Retina (tissue), 1 donor: ENCODE measurements at places on chromosomes 4 and X.

DNA sequence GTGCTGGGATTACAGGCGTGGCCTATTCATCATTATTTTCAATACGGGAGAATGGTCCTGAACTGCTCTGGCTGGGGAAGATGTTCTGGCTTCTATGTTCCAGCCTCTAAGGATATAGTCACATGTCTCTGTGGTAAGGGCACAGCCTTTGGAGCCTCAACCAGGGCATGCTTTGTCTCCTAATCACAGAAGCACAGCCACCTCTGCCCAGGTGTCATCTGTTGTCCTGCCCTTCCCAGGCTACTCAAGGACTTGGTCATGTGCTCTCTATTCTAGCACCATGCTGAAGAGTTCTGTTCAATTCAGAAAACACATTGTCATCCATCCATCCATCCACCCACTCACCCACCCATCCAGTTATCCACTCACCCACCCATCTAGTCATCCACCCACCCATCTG, 29.5 kb downstream of the ASMTL start:
- DNase-seq: no peak

DNA sequence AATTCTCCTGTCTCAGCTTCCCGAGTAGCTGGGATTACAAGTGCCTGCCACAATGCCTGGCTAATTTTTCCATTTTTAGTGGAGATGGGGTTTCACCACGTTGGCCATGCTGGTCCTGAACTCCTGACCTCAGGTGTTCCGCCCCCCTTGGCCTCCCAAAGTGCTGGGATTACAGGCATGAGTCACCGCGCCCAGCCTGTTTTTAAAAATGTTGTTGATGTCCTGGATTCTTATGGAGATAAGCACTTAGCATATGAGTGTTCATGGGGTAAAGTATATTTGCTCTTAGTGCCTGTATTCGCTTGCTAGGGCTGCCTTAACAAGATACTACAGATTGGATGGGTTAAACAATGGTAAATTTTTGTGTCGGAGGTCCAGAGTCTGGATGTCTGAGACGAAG, 91.7 kb downstream of the CEP44 start:
- no peak for DNase-seq

GRCh38 chrX:108177351-108178142, 86.0 kb downstream of the ATG4A start:
- DNase-seq: peak; percentile 2

DNA sequence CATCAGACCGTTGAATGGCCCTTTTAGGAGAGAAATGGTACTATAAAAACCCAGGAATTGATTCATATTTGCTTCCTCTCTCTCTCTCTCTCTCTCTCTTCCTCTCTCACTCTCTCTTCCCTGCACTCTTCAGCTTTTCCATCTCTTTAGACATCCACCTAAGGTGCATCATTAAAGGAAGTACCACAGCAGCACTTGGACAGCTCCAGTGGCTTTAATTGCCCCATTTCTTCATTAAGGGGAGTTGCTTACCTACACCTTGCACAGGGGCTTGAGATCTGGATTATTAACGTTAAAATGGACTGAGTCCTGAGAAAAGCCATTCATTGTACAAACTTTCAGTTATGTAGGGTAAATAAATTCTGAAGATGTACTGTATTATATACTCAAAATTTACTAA, 323.6 kb downstream of the AFF2 start:
- DNase-seq: no peak

GRCh38 chr4:48575964-48576363, 85.9 kb downstream of the ZAR1 start:
- DNase-seq: no peak

- DNase-seq: no peak
These were observed 132.9 kb downstream of the MSL3 start for GRCh38 chrX:11890836-11891514.

- no peak for DNase-seq
These were observed 92.0 kb downstream of the SNCA start for GRCh38 chr4:89744914-89745313.

- no peak for DNase-seq
These were observed 654 bp upstream of the STS start for GRCh38 chrX:7146703-7147412.

DNA sequence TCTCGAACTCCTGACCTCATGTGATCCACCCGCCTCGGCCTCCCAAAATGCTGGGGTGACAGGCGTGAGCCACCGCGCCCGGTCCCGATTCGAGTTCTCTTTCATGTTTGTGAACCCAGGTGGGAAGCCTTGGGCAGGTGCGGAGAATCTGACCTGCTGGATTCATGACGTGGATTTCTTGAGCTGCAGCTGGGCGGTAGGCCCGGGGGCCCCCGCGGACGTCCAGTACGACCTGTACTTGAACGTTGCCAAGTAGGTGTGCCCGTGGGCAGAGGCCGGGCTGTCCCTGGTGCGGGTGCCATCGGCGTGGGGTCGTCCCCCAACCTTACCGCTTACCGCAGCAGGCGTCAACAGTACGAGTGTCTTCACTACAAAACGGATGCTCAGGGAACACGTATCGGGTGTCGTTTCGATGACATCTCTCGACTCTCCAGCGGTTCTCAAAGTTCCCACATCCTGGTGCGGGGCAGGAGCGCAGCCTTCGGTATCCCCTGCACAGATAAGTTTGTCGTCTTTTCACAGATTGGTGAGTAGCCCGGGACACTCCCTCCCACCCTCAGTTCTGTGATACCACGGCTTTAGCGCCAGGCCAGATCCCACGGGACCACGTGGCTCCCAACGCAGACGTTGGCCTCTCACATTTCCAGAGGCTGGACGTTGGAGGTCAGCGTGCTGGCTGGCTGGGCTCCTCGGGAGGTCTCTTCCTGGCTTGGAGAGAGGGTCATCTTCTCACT, 15.6 kb downstream of the IL3RA start:
- no peak for DNase-seq

DNA sequence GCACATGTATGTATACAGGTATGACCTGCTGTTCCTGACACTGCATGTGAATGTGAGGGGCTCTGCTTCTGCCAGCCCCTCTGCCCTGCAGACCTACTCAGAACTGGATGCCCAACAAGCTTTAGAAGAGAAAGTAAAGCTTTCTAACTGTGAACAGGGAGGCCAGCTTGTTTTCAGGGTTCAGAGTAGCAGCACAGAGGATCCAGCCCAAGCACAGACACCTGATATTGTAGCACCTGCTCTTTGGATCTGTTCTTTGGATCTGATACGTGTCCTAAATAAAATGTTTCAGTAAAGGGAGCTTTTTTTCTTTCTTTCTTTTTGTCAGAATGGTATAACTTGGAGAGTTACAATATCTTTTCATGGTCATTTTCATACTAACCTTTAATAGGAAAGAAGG, 19.2 kb downstream of the DCUN1D4 start:
- no peak for DNase-seq

DNA sequence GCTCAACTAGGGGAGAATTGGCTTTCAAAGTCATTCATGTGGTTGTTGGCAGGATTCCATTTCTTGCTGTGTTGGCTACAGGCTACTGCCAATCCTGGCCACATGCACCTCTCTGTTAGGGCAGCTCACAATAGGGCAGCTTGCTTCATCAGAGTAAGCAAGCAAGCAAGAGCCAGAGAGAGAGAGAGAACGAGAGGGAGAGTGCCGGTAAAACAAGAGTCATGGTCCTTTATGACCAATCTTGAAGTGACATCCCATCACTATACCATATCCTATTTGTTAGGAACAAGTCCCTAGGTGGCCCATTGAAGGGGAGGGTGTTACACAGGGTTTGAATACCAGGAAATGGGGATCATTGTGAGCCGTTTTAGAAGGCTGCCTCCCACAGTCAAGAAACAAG, 33.0 kb upstream of the TLR2 start:
- DNase-seq: no peak

DNA sequence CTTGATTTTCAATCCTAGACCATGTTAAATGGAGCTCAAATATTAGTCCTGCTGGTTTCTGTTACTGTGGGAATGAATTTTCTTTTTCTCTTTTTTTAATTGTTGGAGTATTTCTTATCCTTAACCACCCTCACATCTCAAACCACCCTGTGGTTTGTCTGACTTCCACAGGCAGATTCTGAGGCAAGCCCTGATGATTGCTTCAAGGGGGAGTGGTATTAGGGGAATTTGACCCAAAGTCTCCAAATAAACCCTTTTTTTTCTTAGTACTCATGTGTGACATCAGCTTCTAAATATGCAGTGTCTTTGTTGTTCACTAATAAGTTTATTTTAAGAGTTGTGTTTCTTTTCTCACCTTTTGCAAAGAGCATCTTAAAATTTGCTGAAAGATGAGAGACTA, 810.3 kb downstream of the IL1RAPL1 start:
- DNase-seq: no peak

- DNase-seq: no peak
These were observed 530.8 kb downstream of the GRXCR1 start for GRCh38 chr4:43423276-43423675.

DNA sequence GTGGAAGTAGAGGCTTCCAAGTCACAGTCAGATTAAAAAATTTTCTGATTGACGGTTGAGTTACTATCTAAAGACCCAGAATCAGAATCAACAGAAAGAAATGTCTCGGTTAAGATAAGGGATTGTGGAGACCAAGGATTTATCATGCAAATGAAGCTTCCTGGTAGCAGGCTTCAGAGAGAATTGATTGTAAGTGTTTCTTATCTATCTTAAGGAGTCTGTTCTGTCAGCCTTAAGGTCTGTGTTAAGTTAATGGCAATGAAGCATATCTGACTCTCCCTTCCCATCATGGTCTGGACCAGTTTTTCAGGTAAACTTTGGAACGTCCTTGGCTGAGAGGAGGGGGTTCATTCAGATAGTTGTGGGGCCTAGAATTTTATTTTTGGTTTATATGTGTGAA, 780.2 kb downstream of the FAM133A start:
- DNase-seq: no peak

DNA sequence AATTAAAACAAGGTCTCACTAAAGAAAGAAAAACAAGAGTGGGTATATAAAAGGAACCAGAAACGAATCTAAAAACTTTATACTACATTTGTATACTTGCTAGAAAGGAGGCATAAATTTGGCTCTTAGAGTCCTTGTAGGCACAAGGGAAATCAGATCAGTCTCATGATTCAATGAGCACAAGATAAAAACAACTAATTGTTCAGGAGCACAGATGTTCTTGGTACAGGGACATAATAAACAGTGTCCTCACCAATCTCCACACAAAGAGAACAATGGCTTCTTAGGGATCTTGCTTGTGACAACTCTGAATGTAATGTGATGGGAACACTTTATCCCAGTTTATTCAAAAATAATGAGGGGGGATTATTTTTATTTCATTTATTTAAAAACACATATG, 28.3 kb downstream of the TMEM144 start:
- DNase-seq: no peak

DNA sequence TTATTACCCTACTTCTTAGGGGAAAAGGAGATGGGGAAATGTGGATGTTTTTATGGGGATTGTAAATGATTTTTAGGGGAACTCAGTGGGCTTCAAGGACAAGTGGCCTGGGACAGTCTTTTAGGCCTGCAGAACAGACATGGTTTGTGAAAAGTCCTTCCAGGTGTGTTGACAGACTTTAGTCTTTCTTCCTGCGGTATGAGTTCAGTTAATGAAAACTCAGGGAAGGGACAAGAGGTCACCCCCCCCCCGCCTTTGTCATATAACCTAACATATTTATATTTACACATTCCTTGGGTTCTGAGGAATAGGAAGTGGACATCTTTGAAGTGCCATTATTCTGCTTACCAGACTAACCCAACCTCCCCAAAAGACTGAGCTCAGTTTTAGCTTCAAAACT, 31.8 kb downstream of the METAP1 start:
- DNase-seq: no peak

- DNase-seq: no peak
These were observed 29.3 kb downstream of the DAPP1 start for GRCh38 chr4:99845708-99846469.

GRCh38 chr4:82930848-82931755, 30.6 kb downstream of the THAP9 start:
- no peak for DNase-seq

GRCh38 chr4:75634281-75634680, 4.0 kb upstream of the CDKL2 start:
- no peak for DNase-seq

GRCh38 chrX:32116047-32116446, 1044.2 kb upstream of the FTHL17 start:
- DNase-seq: no peak

DNA sequence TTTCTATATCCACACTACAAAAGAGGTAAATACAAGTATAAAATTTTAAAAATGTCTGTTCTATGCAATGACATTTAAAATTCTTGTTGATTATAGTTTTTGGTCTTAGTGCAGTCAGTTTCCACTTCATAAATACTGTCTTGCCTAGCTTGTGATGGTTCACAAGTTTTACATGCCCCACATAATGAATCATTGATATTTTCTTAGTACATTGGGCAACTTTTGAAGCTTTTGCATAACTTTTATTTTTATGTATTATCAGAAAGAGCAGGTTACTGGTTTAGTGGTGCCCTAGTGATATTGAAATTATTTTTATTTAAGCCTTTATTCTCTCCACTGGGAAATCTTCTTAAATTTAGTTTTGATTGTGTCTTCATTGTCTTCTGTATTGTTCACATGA, 388.0 kb downstream of the CCSER1 start:
- DNase-seq: no peak

GRCh38 chr4:108877821-108878220, 115.0 kb upstream of the ETNPPL start:
- DNase-seq: no peak

DNA sequence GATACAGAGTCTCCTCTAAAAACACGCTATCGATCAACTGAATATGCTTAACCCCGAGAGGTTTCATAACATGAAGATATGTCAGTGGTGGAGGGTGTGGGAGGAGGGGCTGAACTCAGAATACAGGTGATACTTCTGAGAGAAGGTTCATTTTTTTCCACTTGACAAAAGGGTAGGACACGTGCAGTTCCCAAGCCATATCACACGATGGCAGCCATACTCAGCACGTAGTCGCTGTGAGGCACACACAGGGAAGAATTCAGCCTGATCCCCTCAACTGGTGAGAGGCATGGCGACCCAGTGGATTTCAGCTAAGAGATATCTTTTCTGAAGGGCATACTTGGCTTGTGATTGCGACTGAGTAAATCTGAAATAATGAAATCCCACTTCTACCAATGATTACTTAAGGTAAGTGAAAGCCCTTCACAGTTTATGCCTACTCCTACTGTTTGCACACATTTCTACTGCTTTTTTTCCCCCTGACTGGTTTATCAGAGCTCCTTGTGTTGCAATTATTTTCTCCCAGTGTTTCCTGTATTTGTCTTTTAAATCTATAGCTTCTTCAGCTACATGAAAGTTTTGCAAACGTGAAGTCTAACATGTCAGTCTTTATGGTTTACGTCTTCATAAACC, 133.1 kb downstream of the CORIN start:
- peak; percentile 28 for DNase-seq
